ENCODE measurements at places on chromosomes 7 and 10.
A peak's percentile ranks its signal among the peaks of the same experiment; 100 is the strongest.

DNA sequence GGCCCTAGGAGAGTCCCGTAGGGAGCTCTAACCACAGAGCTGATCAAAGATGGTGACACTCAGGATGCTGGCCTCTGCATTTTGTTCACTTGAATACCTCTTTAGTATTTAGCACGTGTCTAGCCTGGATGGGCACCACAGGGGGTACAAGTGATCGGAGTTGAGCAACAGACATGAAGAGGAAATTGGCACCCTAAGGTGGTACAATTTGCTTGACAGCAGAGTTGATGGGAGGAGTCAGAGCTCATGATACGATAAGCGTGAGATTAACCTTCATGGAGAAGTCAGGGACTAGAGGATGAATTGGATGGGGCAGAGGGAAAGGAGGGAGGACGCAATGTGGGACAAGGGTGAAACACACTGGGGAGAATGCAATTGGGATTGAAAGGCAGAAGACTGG, 9.9 kb upstream of the ZNF212 start:
- DNase-seq: no peak

GRCh38 chr10:133394801-133395221, 854 bp downstream of the MTG1 start:
- DNase-seq: no peak

- DNase-seq: no peak
These were observed 38.8 kb downstream of the FGFR2 start for GRCh38 chr10:121559326-121560026.

- no peak for DNase-seq
These were observed 114.0 kb downstream of the CALN1 start for GRCh38 chr7:72298091-72298490.

GRCh38 chr7:131355917-131356777, 28.5 kb downstream of the MKLN1 start:
- no peak for DNase-seq

DNA sequence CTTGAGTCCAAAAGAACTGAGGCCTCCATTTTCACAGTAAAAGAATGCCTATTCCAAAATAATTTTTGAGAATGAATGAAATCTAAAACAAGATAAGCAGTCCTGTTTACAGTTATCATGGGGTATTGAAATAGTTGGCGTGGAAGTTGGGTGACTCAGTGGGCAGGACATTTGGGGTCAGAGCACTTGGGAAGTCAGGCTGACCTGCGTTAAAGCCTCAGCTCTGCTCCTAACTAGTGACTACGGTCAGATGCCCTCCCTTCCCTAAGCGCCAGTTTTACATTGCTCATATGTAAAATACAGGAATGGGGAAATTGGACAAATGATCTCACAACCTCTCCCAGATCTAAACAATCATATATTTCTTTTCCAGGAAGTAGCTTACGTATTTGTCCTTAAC, 2.3 kb upstream of the PAPSS2 start:
- DNase-seq: peak; percentile 70

GRCh38 chr10:131876508-131876907, 24.3 kb upstream of the PPP2R2D start:
- DNase-seq: no peak

DNA sequence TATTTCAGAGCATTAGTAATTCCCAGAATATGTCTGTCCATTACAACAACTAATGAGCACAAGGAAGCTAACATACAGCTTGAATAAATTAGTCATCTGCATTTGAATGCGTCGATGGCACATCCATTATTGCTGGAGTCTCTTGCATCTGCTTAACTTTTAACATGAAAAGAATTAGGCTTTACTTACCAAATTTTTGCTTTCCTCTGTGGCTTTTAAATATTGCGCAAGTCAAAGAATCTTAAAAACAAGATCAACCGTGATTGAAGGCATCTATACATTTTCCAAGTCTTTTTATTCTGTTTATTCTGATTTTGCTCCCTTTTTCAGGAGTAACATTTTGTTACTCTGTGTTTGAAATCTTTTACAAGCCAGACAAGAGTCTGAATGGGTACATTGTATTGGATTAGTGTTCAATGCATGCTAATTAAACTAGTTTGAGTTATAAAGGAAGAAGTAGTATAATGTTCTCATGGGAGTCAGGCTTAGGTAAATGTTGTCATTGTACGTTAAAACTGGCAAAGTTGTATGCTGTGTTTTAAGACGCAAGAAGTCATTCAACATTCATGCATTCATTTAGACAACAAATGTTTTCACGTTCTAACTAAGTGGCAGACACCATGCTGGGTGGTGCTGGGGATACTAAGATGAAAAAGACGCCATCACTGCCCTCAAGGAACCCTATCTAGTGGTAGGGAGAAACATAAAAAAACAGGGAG, 4.0 kb upstream of the CACNB2 start:
- no peak for DNase-seq

- DNase-seq: no peak
These were observed 638.5 kb upstream of the DPP6 start for GRCh38 chr7:153413540-153414287.

- no peak for DNase-seq
These were observed 133.6 kb downstream of the GLI3 start for GRCh38 chr7:42103456-42103855.

- DNase-seq: no peak
These were observed 622.5 kb downstream of the TYW1 start for GRCh38 chr7:67619175-67619574.

DNA sequence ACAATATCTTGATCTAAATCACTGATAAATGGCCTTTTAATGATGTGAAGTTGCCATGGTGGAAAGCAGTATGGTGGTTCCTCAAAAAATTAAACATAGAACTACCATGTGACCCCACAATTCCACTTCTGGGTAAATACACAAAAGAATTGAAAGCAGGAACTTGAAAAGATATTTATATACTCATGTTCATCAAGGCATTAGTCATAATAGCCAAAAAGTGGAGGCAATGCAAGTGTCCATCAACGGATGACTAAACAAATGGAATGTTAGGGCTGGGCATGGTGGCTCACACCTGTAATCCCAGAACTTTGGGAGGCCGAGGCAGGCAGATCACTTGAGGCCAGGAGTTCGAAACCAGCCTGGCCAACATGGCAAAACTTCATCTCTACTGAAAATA, 2.0 kb upstream of the DNAJC12 start:
- no peak for DNase-seq

DNA sequence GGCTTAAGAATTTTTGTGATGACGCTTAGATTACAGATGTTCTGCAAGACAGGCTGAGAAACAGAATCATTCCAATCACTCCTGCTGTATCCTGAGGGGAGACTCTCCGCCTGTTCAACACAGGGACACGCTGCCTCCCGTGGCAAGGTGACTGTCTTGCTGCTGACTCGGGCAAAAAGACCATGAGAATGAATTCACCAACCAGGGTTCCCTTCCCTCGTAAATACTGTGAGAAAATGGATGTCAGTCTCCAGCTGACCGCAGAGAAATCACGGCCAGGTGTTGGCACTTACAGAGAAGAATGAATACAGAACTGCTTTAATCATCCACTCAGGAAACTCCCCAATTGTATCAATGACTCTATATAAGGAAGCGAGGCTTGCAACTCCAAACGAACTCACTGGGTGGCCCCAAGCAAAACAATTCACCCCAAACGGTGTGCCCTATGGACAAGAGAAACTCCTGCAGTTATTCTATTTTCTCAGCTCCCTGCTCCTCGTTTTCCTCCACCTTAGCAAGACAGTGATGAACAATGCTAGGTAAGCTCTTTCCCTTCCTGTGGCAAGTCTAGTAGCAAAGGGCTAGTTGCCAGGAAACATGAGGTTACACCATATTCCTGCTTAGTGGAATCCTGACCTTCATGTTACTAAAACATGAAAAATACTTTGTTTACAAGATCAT, 22.8 kb downstream of the GNA12 start:
- peak; percentile 35 for DNase-seq

DNA sequence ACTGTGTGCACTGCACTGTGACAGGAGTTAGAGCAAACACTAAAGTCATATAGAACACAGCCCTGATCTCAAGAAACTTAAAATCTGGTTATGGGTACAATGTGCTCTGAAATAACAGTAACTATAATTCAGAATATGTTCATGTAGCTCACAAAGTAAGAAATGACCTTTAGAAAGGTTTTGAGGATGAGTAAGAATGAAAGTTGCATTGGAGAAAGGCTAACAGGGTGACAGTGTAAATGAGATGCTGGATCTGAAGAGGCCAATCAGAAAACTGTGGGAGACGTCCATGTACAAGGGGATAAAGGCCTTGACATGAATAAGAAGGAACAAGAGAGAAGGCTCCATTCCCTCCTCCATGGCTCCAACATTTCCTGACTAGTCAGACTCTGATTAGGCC, 124.7 kb downstream of the GRM3 start:
- DNase-seq: no peak

DNA sequence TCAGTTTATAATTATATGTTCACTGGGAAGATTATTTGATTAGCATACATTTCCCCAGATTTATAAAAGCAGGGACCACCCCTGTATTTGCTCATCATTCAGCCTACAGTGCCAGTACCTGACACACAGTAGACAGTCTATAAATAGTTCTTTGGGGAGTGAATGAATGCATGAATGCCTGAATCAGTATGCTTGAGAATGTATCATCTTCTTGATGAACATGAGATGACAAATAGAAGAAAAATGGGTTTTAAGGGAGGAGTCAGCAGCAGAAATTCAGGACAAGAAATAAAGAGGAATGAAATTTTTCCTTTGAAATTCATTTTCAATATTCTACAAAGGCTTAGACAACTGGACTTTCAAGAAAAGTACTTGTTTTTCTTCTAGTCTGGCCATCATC, 295.8 kb upstream of the LRRTM3 start:
- no peak for DNase-seq

GRCh38 chr7:151761231-151761630, 115.7 kb downstream of the PRKAG2 start:
- DNase-seq: no peak

DNA sequence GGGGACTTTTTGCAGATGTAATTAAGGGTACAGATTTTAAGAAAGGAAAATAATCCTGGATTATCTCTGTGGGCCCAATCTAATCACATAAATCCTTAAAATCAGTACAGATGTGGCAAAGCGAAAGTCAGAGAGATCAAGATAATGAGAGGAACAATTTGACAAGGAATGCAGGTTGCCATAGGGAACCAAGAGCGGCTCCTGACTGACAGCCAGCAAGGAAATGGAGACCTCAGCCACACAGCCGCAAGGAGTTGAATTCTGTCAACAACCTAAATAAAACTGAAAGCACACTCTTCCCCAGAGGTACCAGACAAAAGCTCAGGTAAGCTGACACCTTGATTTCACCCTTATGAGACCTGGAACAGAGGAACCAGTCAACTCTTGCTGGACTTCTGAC, 3.4 kb upstream of the PNPLA8 start:
- DNase-seq: no peak

DNA sequence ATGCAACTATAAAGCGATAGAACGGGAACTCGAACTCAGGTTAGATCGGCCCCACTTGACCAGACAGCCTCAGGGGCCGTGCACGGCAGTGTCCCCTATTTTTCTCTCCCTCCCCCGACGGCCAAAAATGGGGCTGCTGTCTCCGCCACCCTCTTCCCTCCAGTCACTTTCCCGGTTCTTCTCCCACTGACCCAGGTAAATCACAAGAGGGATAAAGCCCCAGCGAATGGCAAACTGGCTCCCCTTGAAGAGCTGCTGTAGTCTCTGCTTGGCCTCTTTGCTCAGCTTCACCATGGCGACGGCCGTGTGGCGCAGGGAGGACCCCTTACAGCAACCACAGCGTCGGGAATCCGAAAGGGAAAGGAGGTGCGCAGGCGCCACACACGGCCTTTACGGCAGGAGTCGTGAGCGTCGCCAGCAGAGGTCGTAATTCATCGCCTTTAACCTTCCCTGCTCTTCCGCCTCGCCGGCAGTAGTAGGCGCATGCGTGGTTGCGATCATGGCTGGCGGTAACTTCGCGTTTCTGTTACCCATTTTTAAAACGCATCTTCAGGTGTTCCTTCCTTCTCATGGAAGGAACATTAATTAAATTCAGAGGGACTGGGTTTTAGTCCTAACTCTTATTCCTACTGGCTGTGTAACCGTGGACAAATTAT, at the start of gene TOMM7:
Gene TOMM7, minus strand, starts transcription at position 364 of the 656 bp plus-strand sequence. Its CDS starts 70 bp downstream, at position 294.
- DNase-seq: peak; percentile 97

GRCh38 chr10:14740684-14741247, 33.9 kb downstream of the FAM107B start:
- no peak for DNase-seq

GRCh38 chr10:22333975-22334282, 11.4 kb upstream of the SPAG6 start:
- DNase-seq: no peak

DNA sequence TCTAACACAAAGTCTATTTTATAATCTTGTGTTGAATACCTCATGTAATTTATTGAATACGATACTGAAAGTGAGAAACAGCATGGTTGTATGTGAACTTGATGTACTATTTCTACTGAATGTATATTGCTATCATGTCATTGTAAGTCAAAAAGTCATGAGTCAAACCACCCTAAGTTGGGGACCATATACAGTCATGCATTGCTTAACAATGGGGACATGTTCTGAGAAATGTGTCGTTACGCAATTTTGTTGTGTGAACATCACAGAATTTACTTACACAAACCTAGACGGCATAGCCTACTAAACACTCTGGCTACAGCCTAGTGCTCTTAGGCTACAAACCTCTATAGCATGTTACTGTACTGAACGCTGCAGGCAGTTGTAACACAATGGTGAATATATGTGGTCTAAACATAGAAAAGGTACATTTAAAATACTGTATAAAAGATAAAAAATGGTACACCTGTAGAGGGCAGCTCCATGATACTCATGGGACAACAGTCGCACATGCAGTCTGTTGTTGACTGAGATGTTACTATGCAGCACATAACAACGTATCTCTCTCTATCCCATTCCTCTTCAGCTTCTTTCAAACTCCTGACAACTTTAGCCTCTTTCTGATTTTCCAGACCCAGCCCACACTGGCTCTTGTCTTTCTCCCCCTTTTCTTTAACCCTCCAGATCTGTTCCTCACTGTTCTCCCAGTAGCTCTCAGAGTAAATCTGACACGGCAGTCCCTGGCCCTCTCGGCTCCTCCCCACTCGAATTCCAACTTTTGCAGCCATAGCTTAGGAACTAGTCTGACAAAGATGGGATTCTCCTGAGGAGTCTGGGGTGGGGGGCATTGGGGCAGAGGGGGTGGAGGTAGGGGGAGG, 90.1 kb downstream of the SNX10 start:
- no peak for DNase-seq

DNA sequence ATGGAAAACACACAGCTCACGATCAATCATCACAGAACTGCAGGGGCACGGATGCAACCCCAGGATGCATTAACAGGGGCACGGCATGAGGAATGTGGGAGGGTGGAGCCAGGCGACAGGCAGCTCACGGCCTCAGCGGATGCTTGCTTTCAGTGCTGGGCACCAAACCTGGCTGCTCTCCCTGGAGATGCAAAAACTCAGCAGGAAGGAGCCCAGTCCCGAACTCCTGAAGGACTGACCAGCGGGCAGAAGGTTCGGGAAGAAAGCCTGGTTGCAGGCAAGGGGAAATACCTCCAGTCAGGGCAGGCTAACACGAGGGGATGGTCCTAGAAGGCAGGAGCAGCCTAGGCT, 66.8 kb downstream of the CHST15 start:
- no peak for DNase-seq

All from T47D (cell line).